ENCODE measurements at places on chromosomes 7 and 10.

DNA sequence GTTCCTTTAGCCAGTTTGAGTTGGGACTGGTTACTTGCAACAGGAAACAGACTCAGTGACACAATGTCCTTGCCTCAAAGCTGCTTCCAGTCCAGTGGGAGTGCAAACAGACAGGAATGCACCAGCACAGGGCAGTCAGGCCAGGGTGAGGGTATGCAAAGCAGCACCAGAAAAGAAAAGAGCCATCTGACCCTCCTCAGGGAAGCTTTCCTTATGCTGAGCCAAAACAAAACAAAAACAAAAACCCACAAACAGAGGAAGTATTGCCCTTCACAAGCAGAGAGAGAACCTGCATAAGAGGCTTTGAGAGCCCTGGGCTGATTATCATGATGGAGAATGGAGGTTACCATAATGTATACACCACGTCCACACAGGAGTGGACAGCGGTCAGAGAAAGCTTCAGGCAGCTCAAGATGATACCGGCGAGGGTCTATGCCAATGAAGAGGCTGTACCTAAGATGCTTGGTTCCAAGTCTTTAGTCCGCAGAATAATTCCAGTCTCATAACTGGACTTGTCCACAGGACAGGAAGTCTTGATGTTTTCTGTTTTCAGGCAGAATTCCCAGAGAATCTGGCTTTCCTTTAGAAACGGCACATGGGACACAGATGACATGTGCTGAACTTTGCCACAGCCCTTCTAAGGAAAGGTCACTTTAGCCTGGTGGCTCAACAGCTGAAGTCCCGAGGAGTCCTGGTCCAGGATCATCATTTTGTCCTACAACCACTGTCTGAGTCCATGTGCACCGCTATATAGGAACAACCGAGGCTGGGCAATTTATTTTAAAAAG is 263.3 kb downstream of the TNS3 start:
- DNase-seq, result no peak

GRCh38 chr7:11188529-11189310 is 215.0 kb downstream of the PHF14 start:
- DNase-seq, result no peak

DNA sequence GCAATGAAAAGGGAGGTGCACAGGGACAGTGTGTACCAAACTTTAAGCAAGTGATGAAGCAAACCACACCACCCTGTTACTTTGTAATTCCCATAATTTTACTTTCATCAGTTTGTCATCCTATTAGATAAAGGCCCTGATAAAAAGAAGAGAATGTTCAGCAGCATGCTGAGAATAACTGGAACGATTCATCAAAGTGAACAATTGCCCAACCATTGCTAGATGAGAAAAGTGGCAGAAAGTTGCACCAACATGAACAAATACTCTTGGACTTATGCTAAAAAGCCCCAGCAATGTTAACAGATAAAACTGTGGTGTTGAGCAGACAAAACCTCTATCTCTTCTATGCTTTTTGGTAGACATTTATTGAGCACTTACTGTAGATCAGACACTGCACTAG is 75.5 kb upstream of the PCGF5 start:
- DNase-seq, result no peak

DNA sequence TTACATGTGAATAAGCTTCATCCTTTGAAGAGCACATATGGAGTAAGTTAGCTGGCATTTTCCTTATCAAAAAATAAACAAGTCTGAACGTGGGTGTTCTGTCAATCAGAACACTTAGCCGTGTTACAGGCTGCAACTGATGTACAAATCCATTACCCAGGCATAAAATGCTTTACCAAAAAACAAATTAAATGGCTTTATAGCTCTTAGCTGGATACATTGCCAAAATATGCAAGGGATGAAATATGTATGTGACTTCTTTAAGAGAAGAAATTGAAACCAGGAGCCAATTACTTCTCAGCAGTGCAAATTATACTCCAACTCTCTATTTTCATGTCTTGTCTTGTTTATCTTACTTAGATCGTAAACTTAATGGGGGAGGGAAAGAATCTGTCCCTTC is 214.8 kb downstream of the DGKB start:
- DNase-seq, result no peak

DNA sequence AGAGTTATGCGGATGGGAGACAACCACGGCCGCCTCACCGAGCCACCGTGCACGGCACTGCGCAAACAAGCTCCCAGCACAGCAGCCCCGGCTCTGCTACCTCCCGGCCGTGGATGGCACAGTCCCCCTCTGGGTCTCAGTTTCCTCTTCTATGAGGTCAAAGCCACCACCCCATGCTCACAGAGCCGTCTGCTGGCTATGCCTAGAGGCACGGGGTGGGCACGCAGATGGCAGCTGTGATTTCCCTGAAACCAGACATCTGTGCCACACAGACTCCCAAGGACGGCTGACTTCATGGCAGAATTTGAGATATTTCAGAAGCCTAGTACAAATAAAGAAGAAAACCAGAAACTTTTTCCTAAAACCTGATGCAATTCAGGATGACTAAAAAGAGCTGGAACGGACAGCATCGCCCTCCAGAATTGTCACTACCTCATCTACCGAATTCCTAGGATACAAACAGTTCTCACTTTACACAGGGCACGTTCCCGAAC is 73.2 kb downstream of the AMZ1 start:
- DNase-seq, result no peak

GRCh38 chr10:126628746-126629145 is 41.7 kb downstream of the C10orf90 start:
- DNase-seq, result no peak

DNA sequence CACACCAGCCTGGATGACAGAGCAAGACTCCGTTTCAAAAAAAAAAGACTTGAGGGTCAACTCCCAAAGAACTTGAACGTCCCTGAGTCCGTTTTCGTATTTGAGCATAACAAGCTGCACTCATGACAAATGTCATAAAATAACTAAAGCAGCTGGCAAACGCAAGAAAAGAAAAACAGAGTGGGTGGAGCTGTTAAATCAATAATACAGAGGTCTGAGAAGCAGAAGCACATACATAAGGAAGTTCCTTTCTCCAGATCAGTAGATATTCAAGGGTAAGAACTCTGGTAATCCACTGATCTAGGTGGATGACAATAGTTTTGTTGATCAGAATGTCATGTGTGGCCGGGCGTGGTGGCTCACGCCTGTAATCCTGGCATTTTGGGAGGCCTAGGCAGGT is 150.1 kb downstream of the FAM107B start:
- DNase-seq, result no peak

GRCh38 chr7:77524731-77525130 is 12.4 kb upstream of the PTPN12 start:
- DNase-seq, result no peak

GRCh38 chr10:132653721-132654120 is 116.1 kb downstream of the INPP5A start:
- DNase-seq, result no peak

DNA sequence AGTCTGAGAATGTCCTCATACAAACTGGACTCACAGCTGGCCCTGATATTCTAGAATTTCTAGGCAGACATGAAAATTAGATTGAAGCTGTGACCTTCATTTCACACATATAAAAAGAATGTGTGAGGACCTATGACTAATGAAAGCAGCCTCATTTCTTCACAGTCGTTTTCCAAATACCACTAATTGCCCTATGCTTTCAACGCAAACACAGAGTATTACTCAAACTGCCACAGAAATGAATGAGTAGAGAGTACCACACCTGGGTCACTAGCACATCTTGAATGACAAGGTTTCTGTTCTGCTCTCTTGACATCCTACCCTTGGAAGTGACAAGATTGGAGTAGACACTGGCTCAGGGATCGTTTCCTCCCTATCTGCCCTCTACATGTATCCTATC is 142.4 kb downstream of the C1GALT1 start:
- DNase-seq, result no peak

DNA sequence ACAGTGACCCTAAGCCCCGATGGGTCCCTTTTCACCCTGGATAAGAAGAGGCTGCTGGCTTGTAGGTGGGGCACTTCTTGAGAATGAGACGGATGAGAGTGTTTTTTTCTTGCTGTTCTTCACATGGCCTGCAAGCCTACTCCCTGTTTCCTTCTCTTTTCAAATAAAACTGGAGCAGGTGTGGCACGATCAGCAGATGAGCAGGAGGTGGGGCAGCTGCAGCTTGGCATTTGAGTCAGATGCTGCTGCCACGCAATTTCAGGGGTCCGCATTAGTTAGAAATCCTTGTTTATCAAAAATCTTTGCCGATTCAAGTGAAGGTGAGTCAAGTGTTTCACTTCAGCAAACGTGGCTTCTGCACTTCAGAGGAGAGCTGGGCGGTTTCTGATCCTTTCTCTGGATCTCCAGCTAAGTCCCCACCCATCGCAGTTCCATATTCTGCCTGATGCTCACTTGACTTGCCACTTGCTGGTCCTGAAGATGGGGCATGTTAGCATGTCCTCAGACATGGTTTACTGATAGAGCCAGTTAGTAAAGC is 20.8 kb downstream of the WDFY4 start:
- DNase-seq, result no peak

DNA sequence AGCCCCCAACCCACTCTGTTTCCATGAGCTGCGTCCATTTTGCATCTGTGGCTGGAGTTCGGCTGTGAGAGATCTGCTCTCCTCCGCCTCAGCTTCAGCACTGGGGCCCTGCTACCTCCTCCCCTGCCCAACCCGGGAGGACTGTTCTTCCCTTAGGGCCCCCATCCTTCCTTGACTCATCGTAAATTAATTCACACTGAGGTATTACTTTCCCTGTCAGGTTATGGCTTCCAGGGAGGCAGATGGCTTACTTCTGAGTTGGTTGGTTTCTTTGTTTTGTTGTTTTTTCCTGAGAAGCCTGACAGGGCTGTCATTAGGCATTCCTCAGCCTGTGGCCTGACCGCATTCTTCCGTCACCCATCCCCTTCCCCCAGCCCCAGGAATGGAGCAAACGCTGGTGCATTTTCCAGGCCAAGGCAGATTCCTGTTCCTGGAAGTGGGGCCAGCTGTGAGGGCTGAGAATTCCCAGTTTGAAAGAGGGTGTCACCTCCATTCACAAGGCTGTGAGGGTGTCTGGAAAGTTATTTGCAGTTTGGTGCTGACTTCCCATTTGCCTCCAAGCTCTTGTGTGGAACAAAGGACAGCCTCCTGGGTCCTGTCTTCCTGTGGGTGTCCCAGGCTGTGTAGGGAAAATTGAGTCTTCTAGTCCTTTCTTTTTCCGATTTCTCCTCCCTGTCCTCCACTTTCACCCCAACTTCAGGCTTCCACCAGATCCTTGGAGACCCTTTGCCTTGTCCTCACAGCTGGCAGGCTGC is 11.7 kb downstream of the CPA5 start:
- no peak for DNase-seq

GRCh38 chr7:111475959-111476358 is 86.3 kb downstream of the IMMP2L start:
- DNase-seq, result no peak

All from Jurkat, Clone E6-1 (cell line).